ENCODE measurements at places on chromosomes 1 and 21.
A peak's percentile ranks its signal among the peaks of the same experiment; 100 is the strongest.

- DNase-seq = no peak
Measured at GRCh38 chr1:151680391-151680790, 36.2 kb downstream of the CELF3 start.

DNA sequence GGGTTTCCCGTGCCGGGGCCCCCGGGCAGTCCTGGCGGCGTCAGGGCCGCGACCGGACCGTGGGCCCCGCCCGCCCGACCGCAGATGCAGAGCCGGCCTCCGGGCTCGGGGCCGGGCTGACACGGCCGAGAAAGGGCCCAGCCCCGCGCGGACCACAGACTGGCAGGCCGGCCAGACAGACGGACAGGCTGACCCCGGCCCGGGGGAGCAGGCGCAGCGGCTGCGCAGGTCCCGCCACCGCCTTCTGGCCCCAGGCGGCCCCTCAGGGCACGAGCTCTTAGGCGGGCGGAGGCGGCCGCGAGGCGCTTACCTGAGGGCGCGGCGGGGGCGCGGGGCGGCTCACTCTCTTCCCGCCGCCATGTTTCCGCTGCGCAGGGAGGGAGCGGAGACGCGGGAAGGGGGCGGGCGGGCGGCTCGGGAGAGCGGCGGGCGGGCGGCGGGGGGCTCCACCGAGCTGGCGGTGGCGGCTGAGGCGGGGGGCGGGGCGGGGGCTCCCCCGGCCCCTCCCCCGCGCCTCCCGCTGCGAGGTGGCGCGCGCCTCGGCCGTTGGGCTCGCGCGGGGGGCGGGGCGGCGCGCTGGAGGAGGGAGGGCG, at the start of gene SCMH1:
SCMH1 (minus strand) TSS at position 558 of the 593 bp plus-strand sequence. CDS start 56,173 bp downstream, outside the sequence.
- no peak for DNase-seq

DNA sequence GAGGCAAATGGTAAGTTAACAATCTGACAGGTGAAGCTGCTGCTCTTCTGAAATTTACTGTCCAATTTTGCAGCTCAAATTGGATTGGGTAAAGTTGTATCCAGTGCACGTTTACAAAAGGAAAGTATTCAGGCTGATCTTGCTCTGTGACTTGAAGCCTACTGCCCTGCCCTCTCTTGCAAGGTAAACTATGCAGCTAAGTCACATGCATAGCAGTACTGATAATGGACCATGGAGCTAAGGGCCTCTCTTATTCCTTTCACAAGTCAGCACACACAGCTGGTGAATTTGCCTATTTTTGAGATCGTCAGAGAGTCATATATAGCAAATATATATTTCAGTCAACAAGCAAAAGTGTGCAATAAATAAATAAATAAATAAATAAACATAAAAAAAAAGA, 23.2 kb downstream of the XCL1 start:
- DNase-seq = no peak

- no peak for DNase-seq
Measured at GRCh38 chr1:165036403-165036802, 320.1 kb downstream of the LMX1A start.

DNA sequence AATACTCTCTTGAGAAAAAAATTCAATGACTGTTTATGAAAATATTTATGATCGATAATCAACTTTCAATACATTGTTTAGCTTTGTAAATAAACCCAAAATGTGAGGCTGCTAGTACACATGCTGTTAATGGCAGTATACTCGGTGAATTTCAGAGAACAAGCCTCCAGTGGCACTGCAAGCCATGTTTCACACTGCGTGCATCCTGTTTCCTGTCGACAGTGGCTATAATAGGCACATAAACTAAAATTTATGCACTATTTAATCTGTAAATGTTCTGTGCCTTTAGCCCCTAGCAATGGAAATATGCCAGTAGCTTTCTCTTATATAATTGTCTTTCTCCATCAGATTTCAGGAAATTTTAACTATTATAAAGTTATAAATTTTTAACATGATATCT, 26.3 kb upstream of the RGS18 start:
- no peak for DNase-seq

GRCh38 chr21:44275041-44275440, 10.6 kb upstream of the AIRE start:
- no peak for DNase-seq

- DNase-seq = no peak
Measured at GRCh38 chr1:213783893-213784292, 203.9 kb upstream of the PROX1 start.

DNA sequence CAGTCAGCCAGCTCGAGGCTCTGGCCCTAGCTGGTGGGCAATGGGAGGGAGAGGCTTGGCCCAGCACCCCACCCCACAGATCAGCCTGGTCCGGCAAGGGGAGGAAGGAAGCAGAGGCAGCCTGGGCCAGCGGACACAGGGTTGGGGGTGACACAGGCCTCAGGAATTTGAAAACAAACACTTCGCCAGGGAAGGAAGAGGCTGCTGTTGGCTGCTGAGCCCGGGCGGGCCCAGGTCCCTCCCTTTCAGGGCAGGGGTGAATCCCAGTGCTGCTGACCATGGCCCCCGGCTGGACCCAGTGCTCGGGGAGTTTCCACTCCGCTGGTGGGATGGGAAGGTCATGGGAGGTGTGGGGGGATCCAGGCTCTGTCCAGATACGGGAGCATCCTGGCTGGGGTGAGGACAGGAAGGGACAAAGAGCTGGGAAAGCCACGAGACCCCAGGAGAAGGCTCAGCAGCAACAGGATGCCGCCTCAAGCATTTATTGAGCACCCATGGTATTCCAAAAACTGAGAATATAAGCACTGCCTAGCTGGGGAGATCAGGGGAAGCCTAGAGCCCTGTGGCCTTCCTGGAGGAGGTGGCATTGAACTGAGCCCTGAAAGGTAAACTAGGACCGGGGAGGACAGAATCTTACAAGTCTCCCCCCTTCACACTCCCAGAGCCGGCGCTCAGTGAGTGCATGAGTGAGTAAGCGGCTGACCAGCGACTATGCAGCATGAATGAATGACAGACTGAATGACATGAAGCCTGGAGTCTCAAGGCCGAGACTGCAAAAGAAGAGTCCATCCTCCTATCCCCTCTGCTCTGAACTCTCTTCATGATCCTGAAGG, 26.2 kb upstream of the EPHA2 start:
- DNase-seq = peak; percentile 80

GRCh38 chr1:206864939-206865671, at the start of gene IL20:
TSS of gene IL20 (plus strand) at chr1:206865623. CDS start at chr1:206865853, 230 bp downstream.
- DNase-seq = peak; percentile 44

DNA sequence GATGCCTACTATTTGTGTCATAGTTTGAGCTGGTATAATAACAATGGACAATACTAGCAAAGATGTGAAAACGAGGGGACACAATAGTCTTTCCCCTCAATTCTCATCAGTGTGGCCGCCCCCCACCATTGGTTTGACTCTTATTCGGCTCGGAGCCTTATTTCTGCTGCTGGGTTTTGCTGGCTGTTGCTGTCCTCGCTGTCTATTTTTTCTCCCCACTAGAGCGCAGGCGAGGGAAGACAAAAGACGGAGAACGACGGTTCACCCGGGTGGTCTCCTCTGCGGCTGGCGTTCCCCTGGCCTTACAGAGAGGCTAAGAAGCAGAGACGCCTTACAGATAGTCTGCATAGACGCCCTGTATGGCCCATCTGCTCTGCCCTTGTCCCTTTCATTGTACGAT, 19.4 kb downstream of the CLIC6 start:
- DNase-seq = no peak

DNA sequence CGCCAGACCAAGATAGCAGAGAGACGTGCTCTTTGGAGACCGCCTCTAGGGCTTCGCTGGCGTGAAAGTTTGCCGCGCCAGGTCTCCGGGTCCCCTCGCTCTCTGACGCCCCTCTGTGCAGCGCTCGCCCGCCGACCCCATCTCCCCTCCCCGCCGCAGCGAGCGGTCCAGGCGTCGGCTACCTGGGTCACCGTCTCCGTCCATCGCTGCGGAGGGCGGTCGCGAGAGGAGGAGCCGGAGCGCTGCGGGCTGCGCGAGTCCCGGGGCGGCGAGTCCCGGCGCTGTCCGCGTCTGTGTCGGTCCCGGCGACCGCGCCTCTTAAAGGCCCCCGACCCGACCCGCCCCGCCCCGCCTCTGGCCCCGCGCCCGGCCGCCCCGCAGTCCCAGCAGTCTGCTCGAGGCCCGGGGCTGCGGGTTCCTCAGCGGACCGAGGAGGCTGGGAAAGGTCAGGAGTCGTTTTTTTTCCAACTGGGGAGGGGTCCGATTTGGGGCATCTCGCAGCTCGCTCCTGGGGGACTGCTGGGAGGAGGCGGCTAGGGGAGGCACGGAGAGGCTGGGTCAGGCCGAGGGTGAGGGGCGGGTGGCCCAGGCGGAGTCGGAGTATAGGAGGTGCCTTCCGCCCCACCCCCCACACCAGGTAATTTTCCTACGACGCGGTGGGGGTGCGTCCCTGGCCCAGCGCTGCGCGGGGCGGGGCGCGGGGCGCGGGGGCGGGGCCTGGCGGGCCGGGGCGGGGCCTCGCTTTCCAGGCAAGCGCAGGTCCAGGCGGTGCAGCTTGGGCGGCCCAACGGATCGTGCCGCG, at the start of the genes FBXO2 and FBXO44:
FBXO2 (minus strand) TSS at position 293 of the 802 bp plus-strand sequence; CDS start at position 204, 89 bp downstream.
FBXO44 (plus strand) TSS at position 741 of the 802 bp plus-strand sequence. CDS start 959 bp downstream, outside the sequence.
- no peak for DNase-seq

- no peak for DNase-seq
Measured at GRCh38 chr1:7809742-7810141, 25.7 kb downstream of the PER3 start.

- no peak for DNase-seq
Measured at GRCh38 chr1:56285554-56286402, 293.6 kb downstream of the PLPP3 start.

GRCh38 chr1:32303997-32304622, 12.2 kb downstream of the HDAC1 start:
- no peak for DNase-seq
